ENCODE measurements at places on chromosomes 6 and 20. TPM values are rescaled to one million over a fixed set of nuclear protein-coding genes. Genes with fewer than 3 reads are reported as not detected.

DNA sequence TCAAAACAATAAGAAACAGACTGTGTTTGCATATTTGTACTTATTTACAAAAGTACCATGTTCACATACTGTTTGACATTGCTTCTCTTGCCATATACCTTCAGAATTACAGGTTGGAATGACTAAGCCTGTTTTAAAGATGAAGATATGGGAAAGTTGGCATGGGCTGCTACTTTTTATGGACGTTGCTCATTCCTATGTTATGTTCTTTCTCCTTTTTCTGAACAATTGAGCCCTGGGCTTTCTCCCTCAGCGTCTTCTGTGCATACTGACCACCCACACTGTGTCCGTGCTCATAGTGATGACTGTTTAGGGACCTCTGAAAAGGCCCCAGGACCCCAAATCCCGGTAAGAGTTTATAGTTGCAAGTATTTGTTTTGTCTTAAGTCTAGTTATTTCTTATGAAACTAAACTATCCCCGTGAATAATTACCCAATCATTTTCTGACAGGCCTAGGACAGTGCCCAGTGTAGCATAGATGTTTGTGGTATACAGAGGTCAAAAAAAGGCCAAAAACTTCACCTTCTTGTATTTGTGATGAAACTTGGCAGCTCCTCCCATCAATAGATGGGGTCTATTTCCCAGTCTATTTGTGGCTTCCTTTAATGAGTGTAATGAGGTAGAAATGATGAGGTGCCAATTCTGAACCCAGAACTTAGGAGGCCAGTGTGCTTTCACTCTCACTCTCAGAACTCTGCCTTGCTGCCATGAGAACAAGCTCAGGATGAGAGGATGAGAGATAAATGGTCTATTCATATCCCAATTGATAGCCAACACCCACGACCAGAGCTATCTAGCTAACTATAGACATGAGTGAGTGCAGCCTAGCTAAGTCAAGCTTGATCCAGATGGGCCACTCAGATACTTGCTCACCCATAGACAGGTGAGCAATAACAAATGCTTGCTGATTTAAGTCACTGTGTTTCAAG lies 40.9 kb downstream of the GSTA4 start:
- no peak overlapping the region for H3K27ac ChIP-seq
- peak; percentile 33 for DNase-seq
- no peaks in the 10 kb centered on the region for H3K36me3 ChIP-seq
- H3K27me3 ChIP-seq = no peaks in the 10 kb centered on the region

DNA sequence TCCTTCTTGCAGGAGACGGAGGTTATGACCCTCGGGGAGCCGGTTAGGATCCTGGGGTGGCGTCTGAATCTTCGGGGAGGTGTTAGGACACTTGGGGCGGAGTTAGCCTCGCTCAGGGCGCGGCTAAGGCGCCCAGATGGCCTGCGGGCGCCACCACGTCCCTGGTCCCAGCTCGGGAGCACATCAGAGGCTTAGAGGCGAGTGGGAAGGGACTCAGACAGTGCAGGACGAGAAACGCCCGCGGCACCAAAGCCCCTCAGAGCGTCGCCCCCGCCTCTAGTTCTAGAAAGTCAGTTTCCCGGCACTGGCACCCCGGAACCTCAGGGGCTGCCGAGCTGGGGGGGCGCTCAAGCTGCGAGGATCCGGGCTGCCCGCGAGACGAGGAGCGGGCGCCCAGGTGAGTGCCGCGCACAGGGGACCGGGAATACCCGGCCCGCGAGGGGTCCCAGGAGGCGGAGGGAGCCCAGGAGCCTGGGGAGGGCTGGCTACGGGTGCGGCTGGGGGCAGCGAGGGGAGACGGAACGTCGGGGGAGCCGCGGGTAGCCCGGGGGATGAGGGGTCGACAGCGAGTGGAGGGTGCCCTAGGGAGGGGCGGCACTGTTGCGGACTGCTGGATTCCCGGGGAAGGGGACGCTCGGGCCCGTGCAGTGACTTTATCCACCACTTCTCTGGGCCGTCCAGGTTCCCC lies at the start of gene HCK:
TSS of gene HCK (plus strand) at position 153 of the 688 bp plus-strand sequence.
- peaks cover 6% of the 10 kb centered on the region for H3K4me1 ChIP-seq
- H3K4me3 ChIP-seq = peak within 1 kb of the TSS; percentile 6
- no peaks in the 10 kb centered on the region for H3K36me3 ChIP-seq
- H3K27me3 ChIP-seq = peaks cover 17% of the 10 kb centered on the region
- no peak for DNase-seq
- no peak within 1 kb of the TSS for H3K27ac ChIP-seq

GRCh38 chr6:106561686-106562405 lies 67.5 kb downstream of the RTN4IP1 start:
- no peak overlapping the region for H3K4me3 ChIP-seq
- peak overlapping the region; percentile 80 for H3K27ac ChIP-seq
- peaks cover 11% of the 10 kb centered on the region for H3K4me1 ChIP-seq
- H3K36me3 ChIP-seq = no peaks in the 10 kb centered on the region

DNA sequence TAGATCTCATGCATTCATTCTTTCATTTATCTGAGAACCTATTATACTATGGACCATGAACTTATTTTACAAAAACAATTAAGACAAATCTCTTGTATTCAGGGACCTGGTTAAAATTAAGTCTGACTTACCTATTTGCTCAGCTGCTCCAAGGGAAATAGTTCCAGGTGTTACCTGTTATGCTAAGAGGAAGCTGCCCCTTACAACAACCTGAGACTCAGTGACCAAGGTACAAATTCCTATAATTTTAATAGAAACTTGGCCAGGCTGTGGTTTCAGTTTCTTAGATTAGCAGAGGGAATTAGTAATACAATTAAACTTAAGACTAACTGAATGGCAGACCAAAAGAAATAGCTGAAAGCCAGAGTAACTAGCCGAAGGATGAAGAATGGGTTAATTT lies 48.2 kb upstream of the GMPR start:
- H3K4me3 ChIP-seq = no peak overlapping the region
- H3K36me3 ChIP-seq = no peaks in the 10 kb centered on the region
- H3K27ac ChIP-seq = no peak overlapping the region
- no peak for DNase-seq
- H3K4me1 ChIP-seq = no peaks in the 10 kb centered on the region

GRCh38 chr20:35226884-35227681 lies 593 bp downstream of the MMP24 start:
- H3K4me1 ChIP-seq = peaks cover 5% of the 10 kb centered on the region
- H3K36me3 ChIP-seq = no peaks in the 10 kb centered on the region

GRCh38 chr6:124877468-124877867 lies 84.8 kb upstream of the RNF217 start:
- no peak overlapping the region for H3K27ac ChIP-seq
- H3K4me3 ChIP-seq = no peak overlapping the region
- H3K27me3 ChIP-seq = no peaks in the 10 kb centered on the region
- no peaks in the 10 kb centered on the region for H3K36me3 ChIP-seq
- no peak for DNase-seq

DNA sequence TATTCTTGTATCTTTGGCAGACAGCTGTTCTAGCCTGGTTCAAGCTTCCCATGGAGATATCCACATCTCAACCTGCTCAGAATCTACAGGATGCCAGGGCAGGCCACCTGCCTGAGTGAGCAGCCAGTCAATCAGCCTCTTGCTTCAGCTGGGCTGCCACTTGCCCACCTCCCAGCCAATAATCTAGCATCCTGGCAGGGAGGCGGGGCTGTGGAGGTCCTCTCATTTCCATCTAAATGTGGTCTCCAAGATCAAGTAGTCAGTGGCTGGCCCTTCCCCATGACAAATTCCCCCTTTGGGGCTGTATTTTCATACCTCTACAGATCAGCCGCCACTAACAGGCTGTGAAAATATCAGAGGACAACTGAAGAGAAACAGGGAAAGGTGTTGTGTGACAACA lies 33.0 kb upstream of the SPDEF start:
- no peaks in the 10 kb centered on the region for H3K27me3 ChIP-seq
- no peak overlapping the region for H3K27ac ChIP-seq
- no peak for DNase-seq
- no peak overlapping the region for H3K4me3 ChIP-seq
- H3K4me1 ChIP-seq = peaks cover 27% of the 10 kb centered on the region

DNA sequence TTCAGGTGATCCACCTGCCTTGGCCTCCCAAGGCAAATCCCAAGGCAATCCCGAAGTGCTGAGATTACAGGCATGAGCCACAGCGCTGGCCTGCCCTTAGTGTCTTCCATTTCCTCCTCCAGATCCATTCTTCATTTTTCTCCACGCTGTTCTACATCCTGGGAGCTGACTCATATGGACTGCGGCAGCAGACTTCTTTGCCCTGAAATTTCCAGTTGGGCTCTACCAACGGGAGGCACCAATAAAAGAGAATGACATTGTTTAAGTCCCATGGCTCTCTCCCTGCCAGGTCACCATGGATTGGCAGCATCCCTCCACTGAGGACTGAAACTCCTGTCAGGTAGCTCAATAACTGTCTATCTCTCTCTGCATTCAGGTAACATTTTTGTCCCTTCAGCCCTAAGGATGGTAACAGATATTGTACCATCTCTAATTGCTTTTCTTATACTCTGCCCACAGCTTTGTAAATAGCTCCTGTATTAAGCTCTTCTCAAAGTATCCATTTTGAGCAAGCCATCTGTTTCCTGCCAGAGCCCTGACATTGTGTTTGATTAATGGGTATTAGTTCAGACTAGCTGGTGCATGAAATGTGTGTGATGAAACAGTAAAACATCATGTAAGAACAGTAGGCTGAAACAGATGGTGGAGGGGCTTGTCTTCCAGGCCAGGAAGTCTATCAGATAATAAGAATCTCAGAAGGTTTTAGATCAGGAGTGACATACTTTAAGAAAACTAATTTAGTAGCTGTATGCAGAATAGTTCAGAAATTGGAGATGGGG lies 3.6 kb downstream of the TBCC start:
- H3K27me3 ChIP-seq = no peaks in the 10 kb centered on the region
- no peaks in the 10 kb centered on the region for H3K36me3 ChIP-seq
- no peak overlapping the region for H3K4me3 ChIP-seq

Gene CARMIL1
- total RNA-seq = 34.4 TPM

Gene ZNF184
- total RNA-seq = 11.6 TPM

Gene ARFGEF3
- 2.4 TPM for total RNA-seq

DNA sequence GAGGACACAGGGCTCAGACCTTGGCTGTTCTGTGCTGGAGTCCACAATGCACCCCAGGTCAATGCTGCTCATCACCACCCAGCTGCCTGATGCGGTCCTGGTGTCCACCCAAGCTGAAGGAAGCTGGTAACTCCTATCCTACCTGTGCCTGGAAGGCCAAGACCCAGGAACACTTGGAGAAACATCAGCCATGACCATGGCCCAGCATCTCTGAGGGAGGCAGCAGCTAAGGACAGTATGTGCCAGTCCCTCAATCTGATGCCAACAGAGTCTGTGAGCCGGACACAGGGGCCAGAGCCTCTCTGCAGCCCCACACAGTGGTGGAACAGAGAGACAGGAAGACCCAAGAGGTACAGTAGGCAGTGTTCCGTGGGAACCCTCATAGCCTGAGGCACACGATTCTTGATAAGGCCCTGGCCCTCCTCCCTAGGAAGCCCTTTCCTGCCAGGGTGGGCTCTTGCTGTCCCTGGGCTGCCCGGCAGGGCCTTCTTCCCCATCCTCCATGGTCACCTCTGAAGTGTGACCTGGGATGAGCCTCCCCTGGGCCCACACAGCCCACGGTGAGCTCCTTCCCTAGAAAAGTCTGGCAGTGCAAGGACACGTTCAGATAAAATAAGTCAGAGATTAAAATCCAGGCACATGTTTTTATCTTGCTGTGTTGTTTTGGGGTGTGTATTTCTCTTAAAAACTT lies 170.7 kb downstream of the THBS2 start:
- H3K36me3 ChIP-seq = no peaks in the 10 kb centered on the region
- no peak overlapping the region for H3K4me3 ChIP-seq
- H3K27ac ChIP-seq = no peak overlapping the region
- no peaks in the 10 kb centered on the region for H3K4me1 ChIP-seq
- H3K27me3 ChIP-seq = no peaks in the 10 kb centered on the region

All from thyroid gland (tissue), 4 donors.